ENCODE measurements at places on chromosomes 16 and 17. TPM values are rescaled to one million over a fixed set of nuclear protein-coding genes. Genes with fewer than 3 reads are reported as not detected.

GRCh38 chr17:43016216-43016615 lies 6.0 kb downstream of the VAT1 start:
- no peak for DNase-seq

DNA sequence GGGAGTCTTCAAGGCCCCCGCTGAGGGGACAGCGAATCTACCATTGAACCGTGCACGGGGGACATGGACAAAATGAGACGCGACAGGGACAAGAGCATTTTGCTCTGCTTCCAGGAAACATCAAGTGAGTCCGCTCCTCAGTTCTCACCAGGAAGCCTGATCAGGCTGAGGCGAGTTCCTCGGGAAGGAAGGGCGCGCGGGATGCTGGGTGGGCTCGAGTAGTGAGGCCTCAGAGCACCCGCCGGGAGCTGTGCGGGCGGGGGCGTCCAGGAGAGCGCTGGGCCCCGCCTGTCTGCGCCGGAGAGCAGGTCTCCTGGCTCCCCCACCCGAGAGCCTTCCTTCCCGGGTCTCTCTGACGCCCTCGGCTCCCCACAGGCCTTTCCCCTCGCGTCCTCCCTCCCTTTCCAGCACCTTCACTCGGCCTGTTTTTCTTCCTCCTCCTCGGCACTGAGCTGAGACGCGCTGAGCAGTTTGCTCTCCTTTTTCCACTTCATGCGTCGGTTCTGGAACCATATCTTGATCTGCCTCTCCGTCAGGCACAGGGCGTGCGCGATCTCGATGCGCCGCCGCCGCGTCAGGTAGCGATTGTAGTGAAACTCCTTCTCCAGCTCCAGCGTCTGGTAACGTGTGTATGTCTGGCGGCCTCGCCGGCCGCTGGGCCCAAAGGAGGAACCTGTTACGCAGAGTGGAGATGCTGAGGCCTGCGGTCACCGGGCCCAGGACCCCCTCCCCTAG lies 2.6 kb upstream of the HOXB5 start:
- no peak for DNase-seq

GRCh38 chr16:69804297-69804696 lies 42.2 kb downstream of the WWP2 start:
- DNase-seq: no peak

The PLA2G10 gene
- total RNA-seq: not detected

Measured in activated naive CD8-positive, alpha-beta T cell treated with anti-CD3 and anti-CD28 coated beads for 36 hours (primary cell).